ENCODE measurements at places on chromosomes 2 and 18.

GRCh38 chr2:147026664-147027295 lies 818.0 kb upstream of the ACVR2A start:
- no peak for DNase-seq

DNA sequence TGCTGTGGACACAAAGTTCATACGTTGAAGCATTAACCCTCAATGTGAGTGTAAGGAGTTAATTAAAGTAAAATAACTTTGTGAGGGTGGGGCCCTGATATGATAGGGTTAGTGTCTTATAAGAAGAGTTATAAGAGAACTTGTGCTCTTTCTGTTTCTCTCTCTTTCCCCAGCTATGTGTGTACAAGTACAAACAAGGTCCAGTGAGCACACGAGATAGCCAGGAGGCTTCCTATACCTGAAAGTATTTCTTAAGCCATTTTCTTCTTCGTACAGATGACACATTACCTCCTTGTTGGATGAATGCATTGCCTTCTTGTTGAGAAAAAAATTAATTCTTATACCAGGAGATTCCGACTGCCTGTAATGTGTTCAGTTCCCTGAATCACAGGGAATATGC lies 301.2 kb downstream of the PARD3B start:
- no peak for DNase-seq

DNA sequence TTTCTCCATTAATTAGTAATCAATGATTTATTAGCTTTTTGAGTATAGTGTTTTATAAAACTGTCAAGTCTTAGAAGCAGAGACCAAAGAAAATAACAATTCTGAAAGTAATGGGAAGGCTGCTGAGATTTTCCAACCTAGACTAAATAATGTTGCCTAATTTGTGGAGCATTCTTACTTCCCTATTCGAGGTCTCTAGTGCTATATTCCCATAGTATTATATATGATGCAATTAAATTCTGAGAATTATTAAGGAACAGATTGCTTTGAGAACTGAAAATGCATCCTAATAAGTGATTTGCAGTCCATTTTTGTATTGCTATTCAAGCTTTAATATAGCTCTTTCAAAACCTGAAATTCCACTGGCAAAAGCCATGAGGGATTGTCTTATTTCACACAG lies 27.7 kb upstream of the DOCK10 start:
- DNase-seq: no peak

DNA sequence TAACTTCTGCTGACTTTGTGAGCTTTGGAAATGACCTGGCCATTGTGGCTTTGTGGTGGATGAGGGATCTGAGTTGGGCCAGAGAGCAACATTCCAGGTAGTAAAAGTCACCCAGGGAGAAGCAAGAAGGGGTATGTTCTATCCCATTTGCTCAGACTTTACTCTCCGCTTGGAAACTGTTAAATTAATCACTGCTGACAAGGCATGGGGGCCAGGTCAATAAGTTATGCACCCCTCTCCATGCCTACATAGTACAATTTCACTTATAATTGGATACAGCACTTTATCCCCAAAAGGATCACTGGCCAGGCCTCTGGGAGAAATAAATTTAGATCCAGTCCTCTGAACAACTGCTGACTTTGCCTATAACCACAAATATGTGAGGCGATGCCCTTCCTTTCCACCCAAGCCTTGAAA lies 92.1 kb downstream of the RPRM start:
- DNase-seq: no peak

Measured in stomach (tissue), 19 donors.